ENCODE measurements at places on chromosomes 5 and 9.

GRCh38 chr5:124613273-124613953, 133.0 kb downstream of the ZNF608 start:
- no peak for DNase-seq

DNA sequence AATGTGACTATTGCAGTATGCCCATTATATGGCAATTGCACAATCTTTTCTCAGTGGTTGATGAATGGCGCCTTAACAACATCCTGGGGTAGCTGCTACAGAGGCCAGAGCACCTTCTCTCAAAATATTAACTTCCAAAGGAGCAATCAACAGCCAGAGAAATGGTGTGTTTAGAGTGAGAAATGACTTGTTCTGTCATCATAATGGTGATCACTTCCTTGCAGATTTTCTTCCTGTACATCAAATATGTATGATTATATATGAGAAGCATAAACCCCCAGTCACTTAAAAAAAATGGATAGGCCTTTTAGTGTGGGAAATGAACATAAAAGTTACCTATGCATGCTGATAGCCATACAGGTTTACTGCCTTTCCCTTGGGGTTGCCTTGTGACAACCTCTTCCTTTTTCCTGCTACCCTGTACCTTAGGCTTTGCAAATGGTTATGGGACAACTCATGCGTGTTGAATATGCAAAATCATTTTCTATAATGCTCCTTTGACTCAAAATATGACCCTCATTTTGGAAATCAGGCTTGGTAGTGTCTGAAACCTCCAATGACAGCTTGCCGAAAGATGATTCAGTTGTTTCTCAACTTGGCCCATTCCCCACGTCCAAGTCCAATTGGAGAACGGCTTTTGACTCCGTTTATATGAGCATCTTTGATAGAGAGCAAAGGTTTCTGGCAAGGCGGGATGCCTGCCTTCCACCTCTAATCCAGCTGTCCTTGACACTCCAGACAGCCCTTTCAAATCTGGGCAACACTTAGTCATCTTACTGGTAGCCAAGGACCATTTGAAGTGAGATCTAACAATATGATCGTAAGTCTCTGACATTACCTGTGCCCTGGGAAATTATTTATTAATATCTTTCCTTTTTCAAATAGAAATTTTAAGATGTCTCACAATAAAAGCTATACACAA, 69.3 kb downstream of the SLC1A1 start:
- DNase-seq, result no peak

DNA sequence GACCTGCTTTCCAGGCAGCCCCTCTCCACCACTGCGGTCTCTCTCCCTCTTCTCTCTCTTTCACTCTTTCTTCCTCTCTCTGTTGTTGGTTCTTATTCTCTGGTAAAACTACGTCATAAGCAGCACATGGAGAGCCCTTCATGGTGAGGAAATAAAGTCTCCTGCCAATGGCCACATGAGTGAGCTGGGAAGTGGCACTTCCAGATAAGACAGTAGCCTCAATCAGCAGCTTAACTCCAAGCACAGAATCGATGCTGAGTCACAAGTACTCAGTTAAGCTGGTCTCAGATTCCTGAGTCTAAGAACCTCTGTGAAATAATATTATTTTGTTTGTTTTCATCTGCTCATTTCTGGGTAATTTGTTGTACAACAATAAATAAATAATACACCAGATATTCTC, 500.1 kb downstream of the GABRG2 start:
- no peak for DNase-seq

GRCh38 chr5:159319832-159320231, 10.5 kb downstream of the IL12B start:
- DNase-seq, result no peak

DNA sequence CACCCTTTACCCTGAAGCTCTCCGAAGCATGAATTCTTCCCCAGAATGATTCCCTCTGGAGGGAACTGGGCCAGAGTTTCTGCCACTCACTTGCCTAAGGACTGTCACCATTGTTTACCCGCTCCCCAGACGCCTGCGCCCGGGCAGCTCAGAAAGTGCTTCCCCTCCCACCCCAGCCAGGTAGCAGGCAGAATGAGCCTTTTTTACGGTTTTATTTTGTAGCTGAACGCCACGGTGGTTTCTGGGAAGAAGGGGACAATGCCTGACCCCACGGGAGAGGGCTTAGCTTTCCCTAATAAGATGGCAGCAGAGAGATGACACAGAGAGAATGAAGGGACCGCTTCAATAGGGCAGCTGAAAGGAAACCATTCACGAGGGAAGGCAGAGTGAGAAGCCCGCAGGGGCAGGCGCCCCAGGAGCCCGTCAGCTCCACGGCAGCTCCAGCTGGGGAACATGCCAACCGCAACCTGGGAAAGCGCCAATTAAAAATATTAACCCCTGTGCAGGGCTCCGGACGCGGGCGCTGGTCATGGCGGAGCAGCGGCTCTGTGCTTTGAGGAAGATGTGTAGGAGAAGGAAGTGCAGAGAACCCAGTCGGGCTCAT, 20.4 kb upstream of the NTNG2 start:
- peak; percentile 58 for DNase-seq

DNA sequence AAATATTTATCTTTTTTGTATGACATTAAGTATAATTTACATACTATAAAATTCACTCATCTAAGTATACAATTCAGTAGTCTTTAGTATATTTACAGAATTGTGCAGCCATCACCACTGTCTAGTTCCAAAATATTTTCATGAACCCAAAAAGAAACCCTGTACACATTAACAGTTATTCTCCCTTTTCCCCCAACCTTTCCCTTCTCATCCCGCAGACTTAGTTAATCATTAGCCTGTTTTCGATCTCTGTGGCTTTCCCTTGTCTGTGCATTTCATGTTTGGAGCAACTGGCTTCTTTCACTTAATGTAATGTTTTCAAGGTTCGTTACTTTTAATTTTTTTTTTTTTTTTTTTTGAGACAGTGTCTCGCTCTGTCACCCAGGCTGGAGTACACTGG, 37.5 kb downstream of the MTREX start:
- DNase-seq, result no peak

- DNase-seq, result no peak
These were observed 15.8 kb downstream of the ISL1 start for GRCh38 chr5:51398875-51399642.

All from G401 (cell line).